ENCODE measurements at places on chromosomes 1 and 21.

GRCh38 chr1:17890056-17890814, 135.1 kb downstream of the ACTL8 start:
- DNase-seq, result no peak

- no peak for DNase-seq
These were observed 7.5 kb downstream of the NCDN start for GRCh38 chr1:35564884-35565741.

DNA sequence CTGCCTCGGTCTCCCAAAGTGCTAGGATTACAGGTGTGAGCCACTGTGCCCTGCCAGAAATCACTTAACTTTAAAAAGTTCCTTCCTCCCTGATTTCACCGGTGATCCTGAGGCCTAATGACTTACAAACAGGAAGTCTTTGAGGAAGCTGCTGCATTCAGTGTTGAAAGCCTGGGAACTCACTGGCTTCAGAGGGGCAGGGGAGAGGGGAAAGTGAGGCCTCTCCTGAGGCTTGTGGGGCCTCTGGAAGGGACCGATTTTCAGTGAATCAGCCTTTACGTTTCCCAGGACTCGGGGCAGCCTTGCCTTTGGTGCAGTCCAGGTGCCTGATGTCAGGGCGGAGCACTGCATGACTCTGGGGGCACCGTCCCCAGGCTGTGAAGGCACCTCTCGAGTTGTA, 30.1 kb upstream of the ARHGEF10L start:
- DNase-seq, result no peak

- no peak for DNase-seq
These were observed 338.9 kb upstream of the PRMT6 start for GRCh38 chr1:106717591-106717990.

GRCh38 chr1:155485945-155486344, 76.7 kb downstream of the ASH1L start:
- no peak for DNase-seq

- DNase-seq, result no peak
These were observed 220.9 kb downstream of the FAF1 start for GRCh38 chr1:50739125-50739524.

DNA sequence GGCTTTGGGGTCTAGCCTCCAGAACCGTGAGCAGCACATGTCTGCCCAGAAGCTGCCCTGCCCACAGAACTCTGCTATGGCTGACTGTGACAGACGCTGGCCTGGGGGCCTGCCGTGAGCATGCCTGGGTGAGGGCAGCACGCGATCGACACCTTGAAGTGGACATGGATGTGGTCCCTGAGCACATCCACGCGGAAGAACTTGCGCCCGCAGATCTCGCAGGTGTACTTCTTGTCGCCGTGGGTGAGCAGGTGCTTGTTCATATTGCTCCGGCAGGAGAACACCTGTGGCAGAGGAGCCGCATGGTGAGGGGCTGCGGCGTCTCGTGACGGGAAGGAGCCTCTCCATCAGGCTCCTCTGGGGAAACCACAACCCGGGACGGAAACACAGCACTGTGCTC, 56.0 kb downstream of the PRDM15 start:
- DNase-seq, result no peak

GRCh38 chr1:209430821-209431259, 152.7 kb upstream of the CAMK1G start:
- no peak for DNase-seq

DNA sequence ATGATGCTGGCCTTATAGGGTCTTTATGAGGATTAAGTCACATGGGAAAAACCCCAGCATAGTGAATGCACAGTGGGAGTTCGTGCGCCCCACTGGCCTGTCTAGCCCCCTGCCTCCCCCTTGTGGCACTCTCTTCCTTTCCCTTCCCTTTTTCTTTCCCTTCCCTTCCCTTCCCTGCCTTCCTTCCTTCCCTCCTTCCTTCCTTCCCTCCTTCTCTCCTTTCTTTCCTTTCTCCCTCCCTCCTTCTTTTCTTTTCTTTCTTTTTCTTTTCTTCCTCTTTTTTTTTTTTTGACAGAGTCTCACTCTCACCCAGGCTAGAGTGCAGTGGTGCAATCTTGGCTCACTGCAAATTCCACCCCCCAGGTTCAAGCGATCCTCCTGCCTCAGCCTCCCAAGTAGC, 38.6 kb downstream of the HTR6 start:
- no peak for DNase-seq

- DNase-seq, result no peak
These were observed 44.4 kb upstream of the SCCPDH start for GRCh38 chr1:246679794-246680177.

DNA sequence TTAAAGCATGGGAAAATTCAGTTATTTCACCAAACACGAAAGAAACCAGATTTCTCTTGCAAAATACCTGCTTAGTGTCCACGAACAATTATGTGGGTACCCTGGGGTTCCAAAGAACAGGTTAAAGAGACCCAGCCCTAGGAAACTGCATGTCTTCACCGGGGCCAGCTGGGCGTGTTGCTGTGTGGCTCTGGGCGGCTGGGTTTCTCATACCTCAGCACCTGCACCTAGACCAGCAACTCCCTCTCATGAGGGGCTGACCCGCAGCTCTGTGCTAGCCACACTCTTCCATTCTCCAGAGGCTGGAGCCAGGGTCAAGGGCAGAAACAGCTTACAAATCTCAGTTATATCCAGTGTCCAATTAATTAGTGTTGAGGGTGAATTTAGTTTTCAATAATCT, 40.3 kb downstream of the ACP6 start:
- DNase-seq, result no peak

DNA sequence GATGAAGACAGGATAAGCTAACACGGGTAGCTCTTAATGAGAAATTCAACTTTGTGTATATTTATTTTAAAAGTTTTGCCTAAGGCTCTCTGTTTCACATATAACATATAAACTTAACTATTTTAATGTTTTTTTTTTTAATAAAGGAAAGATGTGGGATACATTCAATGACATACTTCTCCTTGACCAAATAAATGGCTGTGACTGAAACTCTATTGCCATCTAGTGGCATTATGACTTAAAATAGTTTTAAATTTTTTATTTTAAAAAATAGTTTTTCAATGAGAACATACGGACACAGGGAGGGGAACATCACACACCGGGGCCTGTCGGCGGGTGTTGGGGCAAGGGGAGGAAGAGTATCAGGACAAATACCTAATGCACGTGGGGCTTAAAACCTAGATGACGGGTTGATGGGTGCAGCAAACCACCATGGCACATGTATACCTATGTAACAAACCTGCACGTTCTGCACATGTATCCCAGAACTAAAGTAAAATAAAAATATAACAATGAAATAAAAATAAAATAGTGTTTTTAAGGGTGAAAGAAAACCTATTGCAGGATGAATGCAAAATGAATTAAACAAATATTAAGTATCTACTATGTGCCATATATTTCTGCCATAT, 83.4 kb downstream of the LYST start:
- DNase-seq, result peak; percentile 59

DNA sequence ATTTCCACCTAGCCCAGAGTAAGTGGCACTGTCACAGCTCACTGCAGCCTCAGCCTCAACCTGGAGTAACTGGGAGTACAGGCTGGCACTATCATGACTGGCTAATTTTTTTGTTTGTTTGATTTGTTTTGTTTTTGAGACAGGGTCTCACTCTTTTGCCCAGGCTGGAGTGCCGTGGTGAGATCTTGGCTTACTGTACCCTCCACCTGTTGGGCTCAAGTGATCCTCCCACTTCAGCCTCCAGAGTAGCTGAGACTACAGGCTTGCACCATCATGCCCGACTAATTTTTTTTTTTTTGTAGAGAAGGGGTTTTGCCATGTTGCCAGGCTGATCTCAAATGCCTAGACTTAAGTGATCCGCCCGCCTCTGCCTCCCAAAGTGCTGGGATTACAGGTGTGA, 2.5 kb downstream of the UCK2 start:
- DNase-seq, result no peak

DNA sequence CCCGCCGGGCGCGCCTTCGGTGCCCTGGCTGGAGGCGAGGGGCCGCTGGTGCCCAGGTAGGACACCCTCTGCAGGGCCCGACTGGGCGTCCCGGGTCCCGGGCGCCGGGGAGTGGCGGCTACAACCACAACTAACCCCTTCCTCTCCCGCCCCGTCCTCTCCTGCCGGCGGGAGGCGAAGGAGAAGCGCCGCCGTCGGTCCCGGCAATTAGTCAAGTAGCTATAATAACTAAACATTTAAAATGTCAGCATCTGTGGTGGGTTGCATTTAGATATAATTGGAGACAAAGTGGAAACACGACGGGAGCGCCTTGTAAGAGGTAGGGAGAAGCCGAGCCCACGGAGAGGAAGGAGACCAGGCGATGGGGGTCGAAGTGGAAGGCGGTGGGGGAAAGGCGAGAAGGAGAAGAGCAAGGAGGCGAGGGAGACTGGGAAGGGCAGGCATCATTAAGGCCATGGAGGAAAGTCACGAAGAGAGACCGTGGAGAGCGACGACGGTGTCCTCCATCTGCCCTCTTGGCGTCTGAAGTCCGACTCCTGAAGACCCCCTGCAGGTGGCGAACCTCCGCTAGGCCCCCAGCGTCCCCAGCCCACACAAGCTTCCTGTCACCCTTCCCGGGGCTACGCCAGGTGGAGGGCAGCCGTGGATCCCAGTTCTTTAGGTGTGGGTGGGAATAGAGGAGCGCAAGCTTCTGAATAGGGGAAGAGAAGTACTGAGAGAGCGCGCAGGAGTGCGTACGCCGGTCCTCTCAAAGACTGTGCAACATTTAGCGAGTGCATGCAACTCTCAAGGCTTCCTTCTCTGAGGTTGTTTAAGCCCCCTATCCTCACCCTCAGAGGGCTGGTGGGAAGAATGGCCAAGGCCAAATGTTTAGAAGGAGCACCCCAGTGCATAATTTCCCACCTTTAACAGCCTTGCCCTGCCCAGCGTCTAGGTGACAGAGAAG, 1.6 kb downstream of the CNIH3 start:
- DNase-seq, result no peak
